ENCODE measurements at places on chromosomes 2 and 18.

DNA sequence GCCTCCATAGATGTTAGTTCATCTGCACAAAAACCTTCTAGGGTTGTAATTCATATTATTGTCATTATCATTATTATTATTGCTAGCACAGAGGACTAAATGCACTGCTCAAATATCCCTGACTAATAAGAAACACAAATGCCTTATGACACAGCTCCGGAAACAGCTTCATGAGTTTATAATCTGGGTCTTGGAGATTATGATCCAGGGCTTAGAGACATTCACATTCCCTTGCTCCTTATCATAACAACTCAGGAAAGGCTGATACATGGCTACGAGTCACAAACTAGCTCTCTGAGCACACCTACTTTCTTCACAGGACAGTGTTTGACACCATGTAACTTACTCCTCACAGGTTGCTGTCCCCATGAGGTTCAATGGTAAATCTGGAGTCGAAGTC lies 102.2 kb upstream of the TTC39C start:
- no peak for DNase-seq

GRCh38 chr2:67997903-67998302 lies 64.9 kb downstream of the C1D start:
- no peak for DNase-seq

GRCh38 chr2:10783421-10783820 lies 29.2 kb downstream of the PDIA6 start:
- DNase-seq, result no peak

DNA sequence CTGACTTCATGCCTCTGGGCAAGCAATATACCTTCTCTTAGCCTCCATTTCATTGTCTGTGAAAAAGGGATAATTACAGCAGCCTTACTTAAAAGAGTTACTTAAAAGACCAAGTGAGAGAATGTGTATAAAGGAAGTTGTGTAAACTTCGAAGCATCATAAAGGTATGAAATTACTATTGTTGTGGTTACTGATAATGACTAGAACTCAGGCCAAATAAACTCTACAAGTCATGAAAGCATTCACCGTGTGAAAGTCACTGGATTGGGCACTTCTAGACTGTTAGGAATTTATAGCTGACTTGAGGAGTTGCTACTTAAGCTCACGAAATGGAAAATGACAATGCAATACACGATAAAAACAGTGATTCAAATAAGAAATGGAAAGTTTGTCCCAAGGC lies 67.4 kb upstream of the HAAO start:
- no peak for DNase-seq

DNA sequence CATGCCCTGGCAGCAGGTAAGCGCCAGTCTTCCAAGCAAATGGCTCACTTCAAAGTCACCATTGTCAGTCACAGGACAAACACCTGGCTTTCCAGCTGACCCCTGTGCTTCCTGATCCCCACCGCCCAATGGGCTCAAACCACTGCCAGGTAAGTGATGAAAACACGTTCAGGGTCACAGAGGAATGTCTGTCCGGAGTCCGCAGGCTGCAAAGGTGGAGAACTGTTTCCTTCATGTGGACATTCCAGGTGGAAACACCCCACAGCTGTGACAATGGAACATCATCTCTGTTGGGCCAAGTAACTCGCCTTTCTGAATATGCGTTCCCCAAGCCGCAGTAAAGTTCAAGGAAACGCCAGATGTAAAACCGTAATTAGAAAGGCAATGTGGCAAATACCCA lies 86.0 kb downstream of the CRACDL start:
- DNase-seq, result no peak

GRCh38 chr2:134625311-134625710 lies 93.5 kb downstream of the TMEM163 start:
- DNase-seq, result no peak

GRCh38 chr2:42941633-42942176 lies 149.3 kb upstream of the HAAO start:
- no peak for DNase-seq

GRCh38 chr2:225582355-225583116 lies 183.0 kb downstream of the NYAP2 start:
- no peak for DNase-seq

GRCh38 chr2:122251566-122251965 lies 496.1 kb downstream of the TSN start:
- no peak for DNase-seq

GRCh38 chr18:6959110-6959509 lies 158.5 kb downstream of the LAMA1 start:
- DNase-seq, result no peak

DNA sequence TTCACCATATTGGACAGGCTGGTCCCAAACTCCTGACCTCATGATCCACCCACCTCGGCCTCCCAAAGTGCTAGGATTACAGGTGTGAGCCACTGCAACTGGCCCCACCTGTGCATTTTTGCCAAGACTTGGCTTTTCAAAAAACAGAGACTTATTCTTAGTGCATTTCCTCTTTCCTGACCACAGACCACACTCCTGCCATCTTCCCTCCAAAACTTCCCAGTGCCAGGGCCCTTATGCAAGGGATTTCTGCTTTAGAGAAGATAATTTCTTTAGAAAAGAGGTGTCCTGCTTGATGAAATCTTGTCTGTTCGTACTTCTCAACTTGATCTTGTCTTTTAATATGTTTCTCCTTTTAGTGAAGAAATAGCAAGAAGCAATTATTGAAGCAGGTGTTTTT lies 98.8 kb upstream of the ZNF516 start:
- no peak for DNase-seq

- DNase-seq, result no peak
Measured at GRCh38 chr18:43234889-43235288, 42.4 kb downstream of the SYT4 start.

DNA sequence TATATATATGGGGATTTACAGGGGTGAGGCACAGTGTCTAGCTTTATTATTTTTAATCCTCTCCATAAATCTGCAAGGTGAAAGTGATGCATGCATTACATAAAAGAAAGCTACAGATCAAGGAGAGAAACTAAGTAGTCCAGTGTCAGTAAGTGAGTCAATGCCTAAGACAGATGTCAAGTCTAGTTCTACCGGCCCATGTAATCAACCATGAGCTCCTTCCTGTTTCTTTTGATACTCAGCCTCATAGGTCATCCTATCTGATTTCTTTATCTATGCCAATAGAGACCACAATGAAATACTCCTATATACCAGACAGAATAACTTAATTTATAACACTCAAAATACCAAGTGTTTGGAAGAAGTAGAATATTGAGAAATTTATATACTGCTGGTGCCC lies 20.2 kb upstream of the GYPC start:
- no peak for DNase-seq

DNA sequence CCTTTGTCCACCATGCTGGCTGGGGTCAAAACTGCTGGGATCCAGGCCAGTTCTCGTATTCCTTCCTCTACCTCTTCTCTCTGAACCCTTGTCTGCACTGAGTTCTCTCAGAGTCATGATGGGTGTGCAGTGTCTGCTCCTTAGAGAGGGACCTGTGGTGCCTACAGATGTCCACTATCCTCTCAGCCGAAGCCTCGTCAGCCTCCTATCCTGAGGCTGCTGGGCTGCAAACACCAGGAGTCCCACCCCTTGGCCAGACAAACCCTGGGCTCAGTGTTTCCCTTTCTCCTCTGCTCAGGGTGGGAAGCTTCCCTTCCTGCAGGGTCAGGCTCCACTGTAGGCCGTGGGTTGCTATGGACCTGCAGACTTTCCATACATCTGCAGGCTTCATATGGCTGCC lies 2.3 kb downstream of the INPP5D start:
- no peak for DNase-seq

DNA sequence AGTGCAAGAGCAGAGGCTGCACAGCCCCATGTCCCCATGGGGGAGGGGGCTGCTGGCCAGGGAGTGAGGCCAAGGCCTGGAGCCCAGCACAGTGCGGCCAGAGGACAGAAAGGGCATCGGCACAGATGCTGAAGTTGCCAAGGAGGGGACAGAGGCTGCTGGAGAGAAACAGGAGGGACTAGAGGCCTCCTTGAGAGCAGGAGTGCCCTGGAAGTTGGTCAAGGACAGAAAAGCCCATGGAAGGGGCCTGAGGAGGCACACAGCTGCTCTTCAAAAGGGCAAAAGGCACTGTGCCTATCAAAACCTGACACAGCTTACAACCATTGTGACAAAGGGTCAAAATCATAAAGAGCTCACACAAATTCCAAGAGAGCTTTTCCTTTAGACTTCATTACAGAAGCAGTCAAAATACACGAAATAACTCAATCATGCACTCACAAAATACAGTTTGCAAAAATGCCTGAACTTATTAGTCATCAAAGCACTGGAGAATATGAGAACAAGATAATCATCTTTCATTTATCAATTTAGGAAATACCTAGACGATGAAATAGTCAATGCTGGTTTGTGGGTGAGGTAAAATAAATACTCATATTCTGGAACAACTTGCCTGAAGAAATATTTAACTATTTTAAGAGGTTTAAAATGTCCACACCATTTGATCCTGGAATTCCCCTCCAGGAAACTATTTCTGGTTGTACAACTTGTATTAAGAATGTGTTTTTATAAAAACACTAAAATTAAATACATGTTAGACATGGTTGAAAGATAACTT lies 79.6 kb downstream of the USP40 start:
- no peak for DNase-seq

- DNase-seq, result peak; percentile 27
Measured at GRCh38 chr2:73823916-73824523, 4.7 kb upstream of the STAMBP start.

DNA sequence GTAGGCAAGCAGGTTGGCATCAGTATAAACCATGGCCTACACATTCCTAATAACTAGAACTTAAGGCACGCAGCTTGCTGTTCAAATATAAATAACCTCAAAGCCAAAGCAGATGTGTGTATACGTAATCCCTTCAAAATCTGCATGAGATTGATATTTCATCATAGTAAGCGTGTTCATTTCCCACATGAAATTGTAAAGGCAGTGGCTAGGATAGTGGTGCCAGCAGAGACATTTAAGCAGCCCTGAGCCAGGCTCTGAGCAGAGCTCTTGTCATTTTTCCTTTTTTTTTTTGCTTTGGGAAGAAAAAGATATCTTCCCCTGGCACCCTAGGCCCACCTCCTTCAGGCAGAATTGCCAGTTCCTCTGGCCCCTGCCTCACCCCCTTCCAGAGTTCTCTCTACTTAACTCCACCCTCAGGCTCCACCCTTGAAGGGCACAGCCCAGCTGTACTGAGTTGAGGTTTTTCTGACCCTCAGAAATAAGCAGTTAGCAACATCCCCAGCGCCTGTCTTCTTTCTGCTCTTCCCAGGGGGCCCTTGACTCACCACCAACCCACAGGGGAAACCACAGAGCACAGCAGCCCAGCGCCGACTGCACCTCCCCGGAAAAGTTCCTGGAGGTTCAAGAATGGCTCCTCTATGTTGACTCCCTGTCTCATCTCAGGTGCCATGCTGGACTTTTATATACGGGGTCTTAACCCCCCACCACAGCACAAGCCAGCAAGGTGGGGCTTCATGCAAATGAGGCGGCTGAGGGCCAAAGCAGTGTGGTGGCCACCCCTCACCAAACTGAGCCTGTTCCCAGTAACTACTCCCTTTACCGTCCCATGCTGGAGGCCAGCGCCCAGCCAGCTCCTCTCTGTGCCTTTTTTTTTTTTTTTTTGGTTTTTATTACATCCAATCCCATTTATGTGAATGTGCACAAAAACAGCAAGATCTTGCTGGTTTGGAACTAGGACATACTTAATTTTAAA lies 84.7 kb downstream of the EHD3 start:
- peak; percentile 44 for DNase-seq

DNA sequence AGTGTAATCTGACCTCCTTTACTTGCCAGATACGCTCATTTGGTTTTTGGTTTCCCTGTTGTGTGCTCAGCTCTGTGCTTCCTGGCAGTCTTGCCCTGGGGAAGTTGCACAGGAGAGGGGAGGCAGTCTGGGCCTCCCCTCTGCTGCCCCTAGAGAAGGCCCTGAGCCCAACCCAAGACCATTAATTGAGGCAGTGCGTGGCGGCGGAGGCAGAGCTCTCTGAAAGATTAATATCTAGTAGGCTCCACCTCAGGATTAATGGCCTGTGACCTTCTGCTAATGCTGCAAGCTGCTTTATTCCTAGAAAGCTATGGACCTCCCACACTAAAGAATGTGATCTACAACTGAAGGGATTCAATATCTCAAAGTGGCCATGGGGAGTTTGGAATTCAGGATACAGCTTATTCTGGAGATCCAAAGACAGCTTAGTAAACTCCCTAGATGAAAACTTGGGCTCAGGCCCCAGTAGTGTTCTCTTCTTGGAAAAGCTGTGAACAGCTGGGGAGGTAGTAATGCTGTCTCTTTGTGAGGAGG lies 41.4 kb upstream of the MAPRE2 start:
- DNase-seq, result no peak

- no peak for DNase-seq
Measured at GRCh38 chr2:56250153-56250729, 66.5 kb downstream of the CCDC85A start.

GRCh38 chr18:79597176-79597830 lies 82.3 kb upstream of the CTDP1 start:
- no peak for DNase-seq
